CD4-positive, alpha-beta T cell treated with Interleukin-10 for 1 hour (primary cell): ENCODE measurements at places on chromosomes 12 and 14.
A peak's percentile ranks its signal among the peaks of the same experiment; 100 is the strongest.

DNA sequence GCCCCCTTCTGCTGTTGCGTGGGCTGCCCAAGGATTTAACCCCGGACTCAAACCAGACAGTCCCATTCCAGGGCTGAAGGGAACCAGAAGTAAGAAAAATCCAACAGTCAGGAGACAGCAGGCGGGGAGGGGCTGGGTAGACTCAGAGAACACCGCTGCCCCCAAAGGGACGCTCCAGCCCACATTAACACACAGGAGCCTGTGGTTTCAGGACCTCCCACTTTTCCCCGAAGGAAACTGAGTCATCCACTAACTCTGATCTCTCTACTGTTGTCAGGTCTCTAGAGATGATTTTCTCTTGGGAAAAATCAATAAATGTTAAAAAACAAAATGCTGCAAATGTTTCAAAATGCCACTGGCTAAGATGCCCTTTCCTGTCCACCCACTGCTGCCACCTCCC is 41.6 kb downstream of the FBXO21 start:
- no peak for DNase-seq

- no peak for DNase-seq
Measured at GRCh38 chr14:51548187-51548586, 103.5 kb upstream of the FRMD6 start.

DNA sequence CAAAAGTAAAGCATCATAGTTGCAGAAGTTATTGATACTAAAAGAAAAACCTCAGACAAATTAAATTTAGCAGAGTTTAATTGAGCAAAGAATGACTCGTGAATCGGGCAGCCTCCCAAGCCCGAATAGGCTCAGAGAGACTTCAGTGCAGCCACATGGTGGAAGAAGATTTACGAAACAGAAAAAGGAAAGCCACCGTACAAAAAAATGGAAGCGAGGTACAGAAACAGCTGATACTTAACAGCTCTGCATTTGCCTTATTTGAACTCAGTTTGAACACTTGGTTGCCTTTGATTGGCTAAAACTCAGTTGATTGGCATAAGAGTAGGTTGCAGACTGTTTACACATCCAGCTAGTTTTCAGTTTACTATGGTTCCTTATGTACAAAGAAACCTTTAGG is 12.9 kb downstream of the TTC9 start:
- DNase-seq: peak; percentile 49

DNA sequence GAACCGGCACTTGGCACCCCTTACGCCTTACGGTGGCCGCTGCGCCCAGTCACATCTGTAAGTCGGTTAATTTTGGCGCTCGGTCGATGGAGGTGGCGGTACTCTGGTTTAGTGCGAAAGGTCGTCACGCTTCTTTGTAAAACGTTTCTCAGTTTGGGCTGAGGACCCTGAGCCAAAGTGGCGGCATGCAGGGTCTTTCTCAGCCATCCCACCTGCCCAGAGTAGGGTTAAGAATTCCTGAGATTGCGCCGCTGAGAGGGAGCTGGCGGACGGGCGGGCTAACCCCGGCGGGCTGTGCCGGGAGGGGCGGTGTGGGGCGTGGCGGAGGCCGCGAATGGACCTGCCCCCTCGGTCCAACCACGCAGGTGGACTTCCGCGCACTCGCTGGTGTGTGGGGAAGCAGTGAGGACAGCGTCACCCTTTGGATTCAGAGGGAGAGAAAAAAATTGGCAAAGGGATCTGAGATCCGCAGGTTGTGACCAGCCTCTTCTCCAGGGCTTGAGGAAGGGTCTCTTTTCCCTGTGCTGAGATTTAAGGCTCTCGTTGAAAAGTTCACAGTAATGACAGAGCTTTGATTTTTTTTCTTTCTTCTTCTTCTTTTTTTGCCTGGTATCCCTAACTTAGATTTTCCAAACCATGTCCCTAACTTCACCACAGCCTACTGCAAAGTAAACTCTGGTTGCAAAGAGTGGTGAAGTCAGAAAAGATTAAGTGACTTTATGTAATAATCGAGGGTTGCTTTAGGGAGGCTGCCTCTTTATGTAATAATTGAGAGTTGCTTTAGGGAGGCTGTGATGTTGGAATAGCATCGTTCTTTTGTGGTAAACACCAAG is 602 bp upstream of the FBXO33 start:
- peak; percentile 81 for DNase-seq

DNA sequence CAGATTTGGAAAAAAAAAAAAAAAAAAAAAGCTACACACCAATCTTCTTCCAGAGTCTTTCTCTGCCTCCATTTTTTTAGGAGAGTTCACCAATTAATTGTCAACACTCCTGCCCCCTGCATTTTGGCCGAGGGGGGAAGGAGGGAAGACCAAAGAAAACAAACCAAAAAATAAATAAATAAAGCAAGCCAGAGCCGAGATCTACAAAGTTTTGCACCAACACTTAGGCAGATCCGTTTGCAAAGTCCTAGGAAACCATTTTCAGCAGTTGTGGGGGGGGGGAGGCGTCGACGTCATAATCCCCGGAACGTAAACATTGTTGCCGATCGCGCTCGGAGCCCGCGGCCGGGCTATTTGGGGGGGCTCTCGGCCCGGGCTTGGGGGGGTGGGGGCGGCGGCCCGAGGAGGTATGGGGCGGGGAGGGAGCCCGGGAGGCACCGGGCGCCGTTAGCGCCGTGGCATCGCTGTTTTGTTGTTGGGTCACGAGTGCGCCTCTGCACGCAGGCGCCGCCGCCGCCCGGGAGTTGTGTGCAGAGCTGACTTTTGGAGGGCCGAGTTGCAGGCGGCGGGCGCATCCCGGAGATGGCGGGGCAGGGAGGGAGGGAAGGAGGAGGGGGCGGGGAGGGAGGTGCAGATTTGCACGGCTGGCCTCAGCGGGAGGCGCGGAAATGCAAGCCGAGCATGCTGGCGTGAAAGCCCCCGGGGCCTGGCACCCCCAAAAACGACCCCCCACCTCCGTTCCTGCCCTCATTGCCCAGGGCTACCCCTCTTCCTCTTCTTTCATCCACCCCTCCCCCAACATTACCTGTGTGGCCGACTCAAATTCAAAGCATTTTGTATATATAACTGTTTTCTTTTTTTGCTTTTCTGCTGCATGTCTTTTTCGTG is 598 bp downstream of the KDM2B start:
- peak; percentile 81 for DNase-seq

DNA sequence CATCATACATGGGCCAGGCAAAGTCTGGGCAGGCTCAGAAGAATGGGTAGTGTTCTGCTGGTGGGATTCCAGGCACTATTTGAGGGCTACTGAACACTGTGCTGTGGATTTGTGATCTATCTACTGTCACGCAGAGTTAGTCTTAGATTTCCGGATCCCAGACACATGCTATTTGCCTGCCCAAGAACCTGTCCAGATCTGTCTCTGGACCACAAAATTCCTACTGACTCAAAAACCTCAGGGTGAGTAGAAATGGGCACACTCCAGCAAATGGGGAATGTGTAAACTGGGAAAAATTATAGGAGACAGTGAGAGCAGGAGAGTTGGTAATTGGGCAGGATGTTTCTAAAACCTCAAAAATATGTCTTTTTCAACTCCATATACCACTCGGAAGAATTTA is 129.9 kb downstream of the GALC start:
- no peak for DNase-seq

DNA sequence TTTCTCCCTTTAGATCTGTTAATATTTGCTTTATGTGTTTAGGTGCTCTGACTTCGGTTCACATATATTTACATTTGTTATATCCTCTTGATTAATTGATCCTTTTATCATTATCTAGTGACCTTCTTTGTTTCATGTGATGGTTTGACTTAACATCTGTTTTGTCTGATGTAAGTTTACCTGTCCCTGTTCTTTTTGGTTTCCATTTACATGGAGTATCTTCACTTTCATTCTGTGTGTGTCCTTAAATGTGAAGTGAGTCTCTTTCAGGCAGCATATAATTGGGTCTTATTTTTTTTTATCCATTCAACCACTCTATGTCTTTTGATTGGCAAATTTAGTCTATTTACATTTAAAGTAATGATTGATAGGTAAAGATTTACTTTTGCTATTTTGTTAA is 24.2 kb downstream of the TRMT5 start:
- no peak for DNase-seq

- DNase-seq: no peak
Measured at GRCh38 chr12:59654061-59654460, 58.2 kb downstream of the SLC16A7 start.

GRCh38 chr12:128734371-128734770 is 89.4 kb downstream of the SLC15A4 start:
- DNase-seq: no peak

GRCh38 chr12:75759842-75760572 is 248.6 kb upstream of the KRR1 start:
- DNase-seq: no peak

- peak; percentile 65 for DNase-seq
Measured at GRCh38 chr14:74257078-74257940, 18.1 kb downstream of the VSX2 start.

DNA sequence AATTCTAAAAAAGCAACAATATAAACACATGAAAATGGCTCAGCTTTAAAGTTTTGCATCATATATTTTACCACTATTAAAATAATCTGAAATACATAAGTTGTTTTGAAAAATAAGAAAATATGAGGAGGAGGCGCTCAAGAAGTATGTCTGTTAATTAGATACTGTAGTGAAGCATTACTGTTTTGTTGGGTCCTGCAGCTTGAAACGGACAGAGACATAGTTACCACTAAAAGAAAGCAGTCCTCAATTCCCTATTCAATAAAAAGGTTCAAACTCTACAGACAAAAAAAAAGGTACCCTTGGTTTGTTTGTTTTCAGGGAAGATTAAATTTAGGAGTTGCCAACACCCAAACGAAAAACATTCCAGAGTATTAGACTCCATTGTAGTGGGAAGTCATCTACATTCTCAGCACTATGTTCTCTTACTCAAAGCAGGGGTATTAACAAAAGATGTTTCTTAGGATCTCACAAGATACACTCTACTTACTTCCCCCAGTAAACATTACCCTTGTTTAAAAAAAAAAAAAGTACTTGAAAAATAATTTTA is 3.0 kb downstream of the PAWR start:
- DNase-seq: no peak

GRCh38 chr12:118404876-118405521 is 28.6 kb downstream of the SUDS3 start:
- DNase-seq: peak; percentile 52

DNA sequence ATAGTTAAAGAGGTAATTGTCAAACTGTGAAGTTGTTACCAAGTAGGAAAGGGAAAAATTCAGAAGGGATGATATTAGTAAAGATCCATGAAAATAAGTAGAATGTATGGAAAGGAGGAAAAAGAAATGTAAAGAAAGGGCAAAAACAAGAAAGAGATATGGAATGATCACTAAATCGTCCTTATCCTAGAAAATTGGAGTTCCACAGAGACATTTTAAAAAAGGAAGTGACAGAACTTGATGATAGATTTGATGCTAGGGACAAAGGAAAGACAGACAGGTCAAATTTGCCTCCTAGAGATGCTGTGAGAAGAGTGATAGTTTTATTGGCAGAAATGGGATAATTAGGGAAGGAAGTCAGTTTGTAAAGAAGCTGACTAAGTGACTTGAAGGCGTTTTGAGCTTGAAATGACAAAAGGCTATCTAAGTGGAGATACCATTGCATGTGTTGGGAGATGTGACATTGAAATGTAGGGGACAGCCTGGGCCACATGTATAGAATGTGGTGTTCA is 20.6 kb downstream of the TTC8 start:
- DNase-seq: no peak

DNA sequence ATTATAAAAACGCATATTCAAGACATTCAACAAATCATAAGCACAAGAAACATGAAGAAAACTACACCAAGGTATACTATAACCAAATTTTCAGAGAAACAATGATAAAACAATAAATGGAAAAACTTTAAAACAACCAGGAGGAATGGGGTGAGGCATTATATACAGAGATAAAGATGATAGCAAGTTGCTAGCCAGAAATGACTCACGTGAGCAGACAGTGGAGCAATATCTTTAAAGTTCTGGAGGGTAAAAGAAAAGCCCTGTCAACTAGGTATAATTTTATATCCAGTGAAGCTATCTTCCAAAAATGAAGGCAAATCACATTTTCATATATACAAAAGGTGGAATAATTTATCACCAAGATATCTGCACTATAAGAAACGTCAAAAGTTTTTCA is 97.8 kb upstream of the PCED1B start:
- DNase-seq: no peak

GRCh38 chr14:103122585-103122946 is 695 bp upstream of the TNFAIP2 start:
- DNase-seq: no peak

- peak; percentile 37 for DNase-seq
Measured at GRCh38 chr12:117134059-117134458, 34.8 kb upstream of the TESC start.

- DNase-seq: no peak
Measured at GRCh38 chr12:92034083-92034482, 111.6 kb downstream of the BTG1 start.

- peak; percentile 40 for DNase-seq
Measured at GRCh38 chr12:96907671-96908422, 790 bp downstream of the NEDD1 start.

DNA sequence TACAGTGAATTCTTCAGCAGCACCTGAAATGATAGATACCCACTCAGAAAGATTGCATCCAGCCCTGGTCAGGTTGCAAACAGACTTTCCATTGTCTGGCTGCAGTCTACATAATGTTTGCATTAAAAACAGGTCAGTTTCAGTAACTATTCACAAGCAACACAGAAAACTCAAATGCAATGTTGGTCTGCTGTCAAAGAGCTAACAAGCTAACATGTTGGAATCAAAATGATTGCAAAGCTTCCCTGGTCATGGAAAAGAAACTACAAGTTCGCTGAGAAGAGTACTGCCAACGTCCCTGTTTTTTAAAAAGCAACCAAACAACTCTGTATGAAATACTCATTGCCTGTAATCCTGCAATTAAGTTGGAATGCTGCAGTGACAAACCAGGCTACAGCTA is 374.7 kb downstream of the ADAMTS20 start:
- no peak for DNase-seq

- peak; percentile 29 for DNase-seq
Measured at GRCh38 chr14:63508033-63508432, 35.1 kb downstream of the PPP2R5E start.
